ENCODE measurements at places on chromosomes 2 and 18. TPM values are rescaled to one million over a fixed set of nuclear protein-coding genes. Genes with fewer than 3 reads are reported as not detected.

DNA sequence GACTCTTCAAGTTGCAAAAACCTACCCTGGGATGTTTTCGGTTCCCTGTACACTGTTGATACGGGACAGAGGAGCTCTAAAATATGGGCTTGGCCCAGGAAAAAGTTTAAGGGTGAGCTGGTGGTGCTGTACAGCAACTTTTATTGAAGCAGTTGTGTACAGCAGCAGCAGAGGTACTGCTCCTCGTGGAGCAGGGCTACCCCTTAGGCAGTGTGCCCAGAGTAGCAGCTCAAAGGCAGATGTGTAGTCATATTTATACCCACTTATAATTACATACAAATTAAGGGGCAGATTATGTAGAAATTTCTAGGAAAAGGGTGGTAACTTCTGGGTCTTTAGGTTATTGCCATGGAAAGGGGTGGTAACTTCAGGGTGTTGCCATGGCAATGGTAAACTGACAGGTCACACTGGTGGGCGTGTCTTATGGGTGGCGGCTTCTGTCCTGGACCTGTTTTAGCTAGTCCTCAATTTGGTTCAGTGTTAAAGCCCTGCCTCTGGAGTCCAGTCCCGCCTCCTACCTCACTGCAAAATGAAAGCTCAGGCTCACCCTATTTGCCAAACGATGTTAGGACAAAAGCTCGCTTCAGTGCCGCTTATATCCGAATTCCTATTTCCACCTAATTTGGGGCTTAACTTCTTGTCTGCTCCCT, 203.2 kb downstream of the ETAA1 start:
- no peak for DNase-seq
- no peaks in the 10 kb centered on the region for H3K36me3 ChIP-seq

DNA sequence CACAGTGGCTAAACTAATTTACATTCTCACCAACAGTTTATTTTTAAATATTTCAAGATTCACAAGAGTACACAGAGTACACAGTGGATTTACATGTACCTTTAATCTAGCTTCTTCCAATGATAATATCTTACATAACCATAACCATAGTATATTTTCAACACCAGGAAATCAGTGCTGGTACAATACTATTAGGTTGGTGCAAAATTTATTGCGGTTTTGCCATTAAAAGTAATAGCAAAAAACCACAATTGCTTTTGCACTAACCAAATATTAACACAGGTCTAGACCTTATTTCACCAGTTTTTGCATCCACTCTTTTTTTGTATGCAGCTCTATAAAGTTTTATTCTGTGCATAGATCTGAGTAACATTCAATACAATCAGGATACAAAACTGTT, 163.0 kb downstream of the SCG2 start:
- H3K4me1 ChIP-seq = peaks cover 25% of the 10 kb centered on the region
- H3K27ac ChIP-seq = no peak overlapping the region
- no peaks in the 10 kb centered on the region for H3K36me3 ChIP-seq
- H3K4me3 ChIP-seq = no peak overlapping the region
- H3K27me3 ChIP-seq = no peaks in the 10 kb centered on the region
- DNase-seq = no peak

DNA sequence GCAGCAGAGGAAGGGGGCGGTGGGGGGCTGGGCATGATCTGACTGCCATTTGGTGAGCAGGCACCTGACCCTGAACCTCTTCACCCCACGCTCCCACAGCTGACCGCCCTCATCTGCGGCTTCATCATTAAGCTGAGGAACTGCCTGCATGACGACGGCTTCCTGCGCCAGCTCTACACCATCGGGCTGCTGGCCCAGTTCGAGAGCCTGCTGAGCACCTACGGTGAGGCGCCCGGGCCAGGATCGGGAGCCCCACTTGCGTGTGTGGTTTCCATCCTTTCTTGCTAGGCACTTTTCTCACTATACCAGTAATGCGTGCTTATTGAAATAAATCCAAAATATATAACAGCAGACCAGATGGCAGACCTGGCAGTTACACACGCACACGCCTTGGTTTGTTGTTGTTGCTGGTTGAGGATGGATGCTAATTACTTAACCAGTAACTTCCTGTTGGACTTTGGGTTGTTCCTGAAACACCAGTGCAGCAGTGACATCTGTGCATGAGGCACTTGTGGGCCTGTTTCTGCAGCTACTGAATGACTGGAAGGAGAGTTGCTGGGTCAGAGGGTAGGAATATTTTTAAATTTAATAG, 43.7 kb downstream of the COA5 start:
- H3K36me3 ChIP-seq = peaks cover 22% of the 10 kb centered on the region
- H3K4me3 ChIP-seq = no peak overlapping the region
- peaks cover 35% of the 10 kb centered on the region for H3K4me1 ChIP-seq
- no peaks in the 10 kb centered on the region for H3K27me3 ChIP-seq
- DNase-seq = no peak

DNA sequence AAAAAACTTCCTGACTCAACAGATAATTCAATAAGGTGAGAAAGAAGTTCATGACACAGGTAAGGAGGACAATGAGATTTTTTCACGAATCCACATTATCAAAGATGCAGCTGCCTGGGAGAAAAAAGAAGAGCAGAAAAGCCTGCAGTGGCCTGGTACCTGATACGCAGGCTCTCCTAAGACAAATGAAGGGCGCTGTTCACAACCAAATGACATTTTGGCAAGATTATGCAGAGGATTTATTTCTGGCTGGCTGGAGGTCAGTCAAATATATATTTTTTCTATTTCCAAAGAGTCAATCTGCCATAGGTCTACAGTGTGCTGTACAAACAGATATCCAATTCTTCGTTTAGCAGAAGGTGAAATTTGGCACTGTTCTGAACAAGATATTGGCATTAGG, 257.3 kb downstream of the STK39 start:
- no peak for DNase-seq
- no peaks in the 10 kb centered on the region for H3K27me3 ChIP-seq
- H3K27ac ChIP-seq = no peak overlapping the region
- H3K4me3 ChIP-seq = no peak overlapping the region
- H3K36me3 ChIP-seq = peaks cover 5% of the 10 kb centered on the region
- H3K4me1 ChIP-seq = peaks cover 23% of the 10 kb centered on the region

DNA sequence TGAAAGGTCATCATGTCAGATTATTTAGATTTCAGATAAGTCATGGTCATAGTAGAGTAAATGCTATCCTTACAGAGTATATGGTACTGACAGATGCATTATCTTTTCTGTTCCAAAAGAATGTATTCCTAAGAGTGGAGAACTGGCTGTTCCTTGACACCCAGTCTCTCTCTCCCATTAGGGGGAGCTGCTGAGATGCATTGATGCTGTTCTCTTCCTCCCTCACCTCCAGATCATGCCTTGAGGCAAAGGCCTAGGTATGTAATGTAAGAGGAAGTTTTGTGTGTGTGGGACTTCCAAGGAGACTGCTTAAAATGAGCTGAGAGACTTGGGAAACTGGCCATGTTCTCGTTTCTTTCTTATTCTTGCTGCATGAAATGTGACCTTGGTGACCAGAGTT, 979.5 kb upstream of the CELF4 start:
- H3K4me3 ChIP-seq = no peak overlapping the region
- no peak overlapping the region for H3K27ac ChIP-seq
- DNase-seq = no peak
- H3K4me1 ChIP-seq = no peaks in the 10 kb centered on the region

DNA sequence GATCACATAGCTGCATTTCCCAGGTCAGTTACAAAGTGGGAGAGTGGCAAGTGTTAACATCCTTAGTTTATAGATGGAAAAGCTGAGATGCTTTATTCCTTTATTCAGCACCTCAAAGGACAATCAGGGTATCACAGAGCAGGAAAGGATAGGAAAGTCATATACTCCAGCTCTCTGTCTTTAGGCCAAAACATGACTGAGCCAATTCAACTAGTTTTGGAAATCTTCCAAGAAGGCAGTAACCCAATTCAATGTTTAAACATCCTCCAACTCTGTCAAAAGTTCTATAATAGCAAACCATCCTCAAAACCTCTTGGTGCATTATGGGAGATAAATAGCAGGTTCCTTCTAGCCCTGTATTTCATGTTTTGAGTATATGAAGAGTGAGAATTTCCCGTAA, 25.2 kb downstream of the CASP8 start:
- H3K36me3 ChIP-seq = peaks cover 22% of the 10 kb centered on the region
- H3K27ac ChIP-seq = no peak overlapping the region
- DNase-seq = no peak
- no peak overlapping the region for H3K4me3 ChIP-seq
- no peaks in the 10 kb centered on the region for H3K27me3 ChIP-seq
- H3K4me1 ChIP-seq = no peaks in the 10 kb centered on the region

DNA sequence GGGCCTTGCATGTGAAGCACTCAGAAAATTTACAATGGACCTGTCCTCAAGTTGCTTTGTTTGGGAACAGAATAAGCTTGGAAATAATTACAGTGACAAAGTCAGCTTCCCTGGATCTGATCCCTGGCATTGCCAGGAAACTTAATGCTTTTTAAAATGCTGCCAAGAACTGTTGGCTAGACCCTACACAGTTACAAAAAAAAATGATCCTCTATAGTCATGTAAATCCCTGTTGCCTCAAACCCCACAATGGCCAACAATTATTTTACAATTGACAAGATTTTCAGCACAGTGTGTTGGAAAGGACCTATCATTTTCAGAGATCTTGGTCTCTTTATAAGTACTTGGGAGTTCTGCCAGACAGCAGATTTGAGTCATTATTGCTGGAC, 470.4 kb upstream of the ACVR2A start:
- peaks cover 4% of the 10 kb centered on the region for H3K27me3 ChIP-seq
- DNase-seq = no peak
- no peak overlapping the region for H3K4me3 ChIP-seq
- peaks cover 2% of the 10 kb centered on the region for H3K36me3 ChIP-seq

GRCh38 chr2:210687786-210688470, 131.5 kb downstream of the CPS1 start:
- no peak overlapping the region for H3K27ac ChIP-seq
- H3K27me3 ChIP-seq = no peaks in the 10 kb centered on the region
- no peaks in the 10 kb centered on the region for H3K36me3 ChIP-seq

- peaks cover 37% of the 10 kb centered on the region for H3K4me1 ChIP-seq
- H3K27ac ChIP-seq = no peak overlapping the region
- H3K27me3 ChIP-seq = no peaks in the 10 kb centered on the region
Observed at GRCh38 chr2:231410293-231411004, 14.9 kb downstream of the B3GNT7 start.

DNA sequence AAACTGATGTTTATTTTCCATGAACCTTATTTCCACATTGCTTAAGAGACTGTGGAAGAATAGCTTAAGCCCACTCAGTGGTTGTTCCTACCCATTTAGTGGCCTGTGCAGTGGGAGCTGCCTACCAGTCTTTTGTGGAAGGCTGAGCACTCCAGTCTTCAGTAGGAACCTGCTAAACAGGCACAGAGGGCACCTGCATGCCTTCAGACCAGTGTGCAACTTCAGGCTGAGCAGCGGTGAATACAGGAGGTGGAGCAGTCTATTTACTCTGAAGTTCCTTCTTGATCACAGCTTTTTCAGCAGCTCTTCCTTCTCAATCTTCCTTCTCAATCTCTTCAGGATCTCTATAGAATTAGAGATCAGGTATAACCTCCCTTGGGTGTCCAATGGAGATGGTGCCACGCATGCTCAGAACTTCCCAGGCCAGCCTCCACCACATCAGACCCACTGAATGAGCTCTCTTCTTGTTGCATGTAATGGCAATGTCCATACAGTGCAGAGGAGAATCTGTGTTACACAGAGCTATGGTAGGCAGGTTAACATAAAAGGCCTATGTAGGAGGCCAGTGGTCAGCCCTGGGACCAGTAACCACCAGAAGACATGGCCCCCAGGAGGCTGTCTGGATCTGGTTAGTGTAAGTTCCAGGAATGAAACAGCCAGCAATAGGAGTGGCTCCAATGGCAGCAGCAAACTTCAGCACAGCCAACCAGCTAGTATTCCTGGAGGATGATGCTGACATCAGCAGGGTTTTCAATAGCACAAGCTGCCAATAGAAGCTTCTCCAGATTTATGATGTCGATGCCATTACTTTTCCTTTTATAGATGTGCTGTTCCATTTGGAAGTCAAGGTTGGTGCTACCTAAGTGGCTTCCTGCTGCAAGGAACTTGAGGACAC, 47.9 kb upstream of the MAT2A start:
- no peaks in the 10 kb centered on the region for H3K4me1 ChIP-seq
- H3K4me3 ChIP-seq = no peak overlapping the region
- H3K27me3 ChIP-seq = no peaks in the 10 kb centered on the region
- no peaks in the 10 kb centered on the region for H3K36me3 ChIP-seq
- H3K27ac ChIP-seq = no peak overlapping the region

DNA sequence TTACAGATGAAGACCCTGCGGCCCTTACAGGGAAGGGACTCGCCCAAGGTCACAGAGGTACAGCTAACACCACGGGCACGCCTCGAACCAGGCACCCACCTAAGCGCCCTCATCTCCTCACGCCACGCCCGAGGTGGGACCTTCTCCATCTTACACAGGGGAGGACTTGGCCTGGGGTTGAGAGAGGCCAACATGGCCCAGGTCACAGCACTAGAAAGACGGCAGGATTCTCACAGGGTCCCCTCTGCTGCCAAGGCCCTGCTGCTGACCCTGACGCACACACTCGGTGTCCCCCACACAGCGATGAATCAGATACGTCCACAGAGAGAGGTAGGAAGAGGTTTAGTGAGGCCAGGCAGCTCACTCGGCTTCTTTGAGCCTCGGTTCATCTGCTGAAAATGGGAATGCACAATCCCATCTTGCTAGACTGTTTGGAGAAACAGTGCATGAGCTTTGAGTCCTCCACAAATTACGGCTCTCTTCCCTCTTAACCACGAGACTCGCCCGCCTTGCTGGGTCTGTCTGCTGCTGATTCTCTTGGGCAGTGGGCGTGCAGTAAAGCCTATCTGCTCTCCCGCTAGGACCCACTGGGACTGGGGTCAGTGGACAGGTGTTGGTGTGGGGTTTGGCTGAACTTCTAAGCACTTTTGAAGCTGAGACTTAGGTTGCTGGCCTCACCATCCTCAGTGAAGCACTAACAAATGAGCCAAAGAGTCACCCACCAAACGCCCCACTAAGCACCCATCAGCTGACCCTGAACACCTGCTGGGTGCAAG, 79.2 kb downstream of the SMAD7 start:
- peaks cover 68% of the 10 kb centered on the region for H3K4me1 ChIP-seq
- H3K36me3 ChIP-seq = no peaks in the 10 kb centered on the region
- H3K27ac ChIP-seq = peak overlapping the region; percentile 61
- no peak for DNase-seq

GRCh38 chr18:8549254-8549757, 59.9 kb upstream of the RAB12 start:
- peaks cover 6% of the 10 kb centered on the region for H3K4me1 ChIP-seq
- H3K27me3 ChIP-seq = peaks cover 19% of the 10 kb centered on the region
- no peak for DNase-seq
- no peak overlapping the region for H3K4me3 ChIP-seq

GRCh38 chr2:241379481-241380480, 23.7 kb downstream of the FARP2 start:
- no peaks in the 10 kb centered on the region for H3K27me3 ChIP-seq
- H3K4me1 ChIP-seq = peaks cover 74% of the 10 kb centered on the region
- peaks cover 13% of the 10 kb centered on the region for H3K36me3 ChIP-seq

GRCh38 chr2:145931781-145932395, 1412.0 kb upstream of the ZEB2 start:
- DNase-seq = no peak
- H3K4me3 ChIP-seq = no peak overlapping the region
- no peak overlapping the region for H3K27ac ChIP-seq
- H3K4me1 ChIP-seq = peaks cover 7% of the 10 kb centered on the region
- H3K36me3 ChIP-seq = no peaks in the 10 kb centered on the region
- no peaks in the 10 kb centered on the region for H3K27me3 ChIP-seq

The MC2R gene
- total RNA-seq = not detected

The CENPA gene
- total RNA-seq = 2.6 TPM

The MC5R gene
- total RNA-seq = not detected

The SKOR2 gene
- not detected for total RNA-seq

The C1QL2 gene
- total RNA-seq = not detected

The B3GNT7 gene
- total RNA-seq = 1.9 TPM

The FEV gene
- not detected for total RNA-seq
